ENCODE measurements at places on chromosomes 12 and 14. TPM values are rescaled to one million over a fixed set of nuclear protein-coding genes. Genes with fewer than 3 reads are reported as not detected.
A peak's percentile ranks its signal among the peaks of the same experiment; 100 is the strongest.

Gene NFE2
- total RNA-seq, result not detected

Gene GALNT6
- 52.7 TPM for total RNA-seq

Gene RASSF8
- 13.1 TPM for total RNA-seq

Gene MSI1
- total RNA-seq, result 7.5 TPM

GRCh38 chr14:104118006-104118844, 20.2 kb upstream of the KIF26A start:
- H3K27ac ChIP-seq, result peak overlapping the region; percentile 86
- H3K4me3 ChIP-seq, result peak overlapping the region; percentile 52
- H3K27me3 ChIP-seq, result peaks cover 44% of the 10 kb centered on the region
- peaks cover 23% of the 10 kb centered on the region for H3K4me1 ChIP-seq

- no peaks in the 10 kb centered on the region for H3K4me1 ChIP-seq
- no peaks in the 10 kb centered on the region for H3K27me3 ChIP-seq
- H3K36me3 ChIP-seq, result no peaks in the 10 kb centered on the region
Measured at GRCh38 chr12:105659355-105660075, 329.0 kb downstream of the C12orf75 start.

- no peaks in the 10 kb centered on the region for H3K4me1 ChIP-seq
- H3K27ac ChIP-seq, result no peak overlapping the region
- DNase-seq, result no peak
- no peaks in the 10 kb centered on the region for H3K27me3 ChIP-seq
- no peaks in the 10 kb centered on the region for H3K36me3 ChIP-seq
Measured at GRCh38 chr14:30521899-30522736, 36.8 kb upstream of the G2E3 start.

DNA sequence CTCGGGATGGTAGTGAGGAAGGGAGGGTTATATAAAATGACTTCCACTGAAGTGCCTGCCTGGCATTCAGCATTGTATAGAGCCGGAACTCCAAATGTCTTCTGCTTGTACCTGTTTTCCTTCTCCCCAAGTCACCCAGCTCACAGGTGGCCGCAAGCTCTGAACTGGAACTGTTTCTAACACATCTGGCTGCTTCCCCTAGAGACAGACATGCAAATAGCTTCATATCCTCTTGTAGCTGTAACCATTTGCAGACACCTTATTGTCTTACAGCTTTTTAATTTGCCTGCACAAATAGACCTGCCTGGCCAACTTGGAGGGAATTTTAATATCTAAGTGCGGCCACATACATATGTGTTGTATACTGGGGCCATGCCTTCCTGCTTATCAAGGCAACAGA, 126.0 kb downstream of the CHST11 start:
- DNase-seq, result peak; percentile 44
- H3K4me3 ChIP-seq, result no peak overlapping the region
- H3K36me3 ChIP-seq, result no peaks in the 10 kb centered on the region
- H3K27ac ChIP-seq, result no peak overlapping the region

DNA sequence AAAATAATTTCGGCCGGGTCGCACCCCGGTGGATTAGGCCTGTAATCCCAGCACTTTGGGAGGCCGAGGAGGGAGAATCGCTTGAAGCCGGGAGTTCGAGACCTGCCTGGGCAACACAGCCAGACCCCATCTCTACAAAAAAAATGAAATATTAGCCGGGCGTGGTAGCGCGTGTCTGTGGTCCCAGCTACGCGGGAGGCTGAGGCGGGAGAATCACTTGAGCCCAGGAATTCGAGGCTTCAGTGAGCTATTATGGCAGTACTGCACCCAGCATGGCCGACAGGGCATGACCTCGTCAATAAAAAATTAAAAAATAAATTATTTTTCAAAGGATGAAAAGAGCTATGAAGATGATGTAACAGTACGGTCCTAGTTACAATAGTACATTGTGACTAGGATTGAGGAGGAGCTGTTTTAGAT, 523 bp downstream of the GTF2H3 start:
- peaks cover 22% of the 10 kb centered on the region for H3K36me3 ChIP-seq
- DNase-seq, result no peak
- no peaks in the 10 kb centered on the region for H3K27me3 ChIP-seq
- peaks cover 11% of the 10 kb centered on the region for H3K4me1 ChIP-seq
- peak overlapping the region; percentile 88 for H3K27ac ChIP-seq

DNA sequence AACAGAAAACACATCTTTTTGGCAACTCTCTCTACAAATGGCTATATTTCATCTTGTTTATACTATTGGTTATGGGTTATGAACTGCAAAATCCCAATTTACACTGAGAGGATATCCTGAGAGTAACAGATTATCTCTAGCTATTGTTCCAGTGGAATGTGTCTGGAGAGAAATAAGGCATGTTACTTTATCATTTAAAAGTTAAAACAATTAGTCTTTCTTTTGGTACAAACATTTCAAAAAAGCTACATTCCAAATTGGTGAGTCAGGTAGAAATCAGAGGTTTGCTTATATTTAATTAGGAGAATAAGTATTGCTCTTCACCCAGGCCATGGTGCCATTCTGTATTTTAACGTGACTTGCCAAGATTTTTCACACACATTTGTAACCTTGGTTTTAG, 411.6 kb downstream of the CCER1 start:
- H3K4me1 ChIP-seq, result no peaks in the 10 kb centered on the region
- no peak for DNase-seq
- H3K4me3 ChIP-seq, result no peak overlapping the region
- H3K27ac ChIP-seq, result no peak overlapping the region

GRCh38 chr14:104966261-104966865, 11.8 kb downstream of the AHNAK2 start:
- H3K27me3 ChIP-seq, result peaks cover 39% of the 10 kb centered on the region
- no peaks in the 10 kb centered on the region for H3K36me3 ChIP-seq
- no peak overlapping the region for H3K4me3 ChIP-seq
- DNase-seq, result no peak
- peaks cover 35% of the 10 kb centered on the region for H3K4me1 ChIP-seq

GRCh38 chr14:47739541-47739940, 64.1 kb upstream of the MDGA2 start:
- H3K27ac ChIP-seq, result no peak overlapping the region
- no peaks in the 10 kb centered on the region for H3K4me1 ChIP-seq
- H3K27me3 ChIP-seq, result no peaks in the 10 kb centered on the region
- H3K4me3 ChIP-seq, result no peak overlapping the region
- DNase-seq, result no peak

DNA sequence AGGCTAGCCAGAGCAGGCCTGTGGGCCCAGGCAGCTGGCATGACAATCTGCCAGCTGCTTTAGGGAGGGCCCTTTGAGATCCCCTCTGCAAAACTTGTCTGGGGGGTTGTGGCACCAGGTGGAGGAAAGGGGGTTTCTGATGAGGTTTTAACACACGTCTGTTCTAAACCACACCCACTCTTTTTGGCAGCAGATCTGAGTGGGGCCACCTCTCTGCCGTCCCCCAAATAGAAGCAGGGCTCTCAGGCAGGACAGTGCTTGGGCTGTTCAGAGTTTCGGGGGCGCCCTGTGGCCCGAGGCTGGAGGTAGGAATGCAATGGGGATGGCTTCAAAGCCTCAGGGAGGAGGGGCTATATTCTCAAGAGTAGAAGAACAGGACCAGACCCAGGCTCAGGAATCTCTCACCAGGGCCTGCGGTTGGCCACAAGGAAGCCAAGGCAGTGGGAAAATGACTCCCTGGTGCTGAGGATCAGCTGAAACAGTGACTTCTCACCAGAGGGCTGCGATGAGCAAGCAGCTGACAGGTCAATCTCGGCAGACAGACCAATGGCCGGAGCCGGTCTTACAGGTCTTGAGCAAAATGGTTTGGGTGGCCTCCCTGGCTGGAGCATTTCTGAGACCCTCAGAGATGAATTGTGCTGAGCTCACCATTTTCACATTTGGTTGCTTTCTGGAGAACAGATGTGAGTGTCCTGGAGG, 1.5 kb upstream of the KRT5 start:
- no peak overlapping the region for H3K27ac ChIP-seq
- no peaks in the 10 kb centered on the region for H3K36me3 ChIP-seq
- H3K4me1 ChIP-seq, result no peaks in the 10 kb centered on the region
- DNase-seq, result no peak

GRCh38 chr12:103947871-103948555, 17.7 kb upstream of the TDG start:
- H3K27me3 ChIP-seq, result no peaks in the 10 kb centered on the region
- no peak for DNase-seq
- no peaks in the 10 kb centered on the region for H3K4me1 ChIP-seq
- no peaks in the 10 kb centered on the region for H3K36me3 ChIP-seq

- H3K27ac ChIP-seq, result no peak overlapping the region
- DNase-seq, result no peak
- no peak overlapping the region for H3K4me3 ChIP-seq
- H3K27me3 ChIP-seq, result no peaks in the 10 kb centered on the region
Measured at GRCh38 chr12:124577986-124578385, 10.6 kb upstream of the NCOR2 start.

- H3K27ac ChIP-seq, result peak overlapping the region; percentile 65
- H3K4me3 ChIP-seq, result no peak overlapping the region
- H3K4me1 ChIP-seq, result peaks cover 4% of the 10 kb centered on the region
- peak; percentile 46 for DNase-seq
- H3K27me3 ChIP-seq, result no peaks in the 10 kb centered on the region
Measured at GRCh38 chr12:4037747-4038312, 164.6 kb upstream of the PARP11 start.

- no peak overlapping the region for H3K27ac ChIP-seq
- no peak for DNase-seq
- no peaks in the 10 kb centered on the region for H3K36me3 ChIP-seq
- no peak overlapping the region for H3K4me3 ChIP-seq
- H3K27me3 ChIP-seq, result no peaks in the 10 kb centered on the region
- peaks cover 8% of the 10 kb centered on the region for H3K4me1 ChIP-seq
Measured at GRCh38 chr14:101736585-101736984, 24.9 kb upstream of the PPP2R5C start.
